ENCODE measurements at places on chromosomes 4 and X.

GRCh38 chrX:101417190-101417589, 9.2 kb downstream of the HNRNPH2 start:
- DNase-seq: no peak

GRCh38 chr4:95141361-95141760, 383.6 kb downstream of the BMPR1B start:
- no peak for DNase-seq

DNA sequence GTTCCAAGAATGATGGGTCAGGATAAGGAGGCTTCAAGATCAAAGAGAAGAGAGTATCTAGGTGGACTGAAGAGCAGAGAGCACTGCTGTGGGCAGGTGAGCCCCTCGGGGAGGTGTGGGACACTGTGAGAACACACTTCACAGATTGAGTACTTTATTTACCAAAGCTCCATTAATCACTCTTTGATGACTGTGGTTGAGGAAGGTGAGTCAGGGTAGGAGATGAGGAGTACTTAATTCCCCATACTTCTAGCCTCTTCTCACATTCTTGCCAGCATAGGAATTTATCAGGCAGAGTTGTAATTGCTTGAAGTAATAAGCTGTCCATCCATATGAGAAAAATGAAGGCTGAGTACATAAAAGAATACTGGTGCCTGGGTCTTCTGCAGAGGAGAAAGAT, 375.3 kb downstream of the PCDH10 start:
- DNase-seq: no peak

DNA sequence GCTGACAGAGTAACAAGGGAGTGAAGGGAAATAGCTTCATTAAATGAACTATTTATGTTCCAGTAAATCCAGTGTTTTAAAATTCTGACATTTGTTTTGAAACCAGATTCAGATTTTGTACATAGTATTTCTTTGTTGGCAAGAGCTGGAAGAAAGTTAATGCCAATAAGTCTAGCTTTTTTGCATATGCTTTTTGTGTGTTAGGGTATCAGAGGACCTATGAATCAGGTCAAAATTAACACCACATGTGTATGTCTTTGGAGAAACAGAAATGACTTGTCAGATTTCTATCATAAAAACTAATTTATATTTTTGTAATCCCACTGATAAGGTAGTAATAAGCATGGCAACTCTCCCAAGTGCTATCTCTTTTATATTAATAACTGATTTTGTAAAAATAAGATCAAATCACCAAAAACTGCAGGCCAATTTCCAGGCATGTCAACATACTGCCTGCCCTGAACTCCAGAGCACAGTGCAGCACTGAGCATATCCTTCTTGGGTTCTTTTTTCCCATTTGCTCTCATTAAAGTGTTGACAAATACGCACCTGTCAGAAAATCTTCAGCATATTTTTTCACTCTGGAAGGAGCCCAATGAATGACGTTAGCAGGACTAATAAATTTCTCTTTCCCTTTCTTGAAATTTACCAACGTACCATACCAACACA, 65.5 kb downstream of the SH3RF1 start:
- no peak for DNase-seq

DNA sequence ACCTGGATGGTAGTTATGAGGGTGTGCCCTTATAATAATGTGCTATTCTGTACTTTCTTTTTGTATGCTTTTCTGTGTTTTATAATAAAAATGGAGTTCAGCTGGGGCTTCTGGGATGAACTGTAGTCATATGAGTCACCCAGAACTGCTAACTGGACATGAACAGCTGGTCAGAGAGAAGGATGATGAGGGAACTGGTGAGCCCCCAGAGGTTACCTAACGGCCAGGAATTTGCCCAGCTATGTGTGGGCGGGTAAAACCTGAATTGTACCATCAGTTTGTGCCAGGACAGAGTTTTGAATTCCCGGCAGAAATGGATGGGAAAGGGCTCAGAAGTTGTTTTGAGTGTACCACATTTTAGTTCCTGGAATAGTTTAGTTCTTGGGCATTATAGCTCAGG, 138.0 kb upstream of the USP9X start:
- DNase-seq: no peak

DNA sequence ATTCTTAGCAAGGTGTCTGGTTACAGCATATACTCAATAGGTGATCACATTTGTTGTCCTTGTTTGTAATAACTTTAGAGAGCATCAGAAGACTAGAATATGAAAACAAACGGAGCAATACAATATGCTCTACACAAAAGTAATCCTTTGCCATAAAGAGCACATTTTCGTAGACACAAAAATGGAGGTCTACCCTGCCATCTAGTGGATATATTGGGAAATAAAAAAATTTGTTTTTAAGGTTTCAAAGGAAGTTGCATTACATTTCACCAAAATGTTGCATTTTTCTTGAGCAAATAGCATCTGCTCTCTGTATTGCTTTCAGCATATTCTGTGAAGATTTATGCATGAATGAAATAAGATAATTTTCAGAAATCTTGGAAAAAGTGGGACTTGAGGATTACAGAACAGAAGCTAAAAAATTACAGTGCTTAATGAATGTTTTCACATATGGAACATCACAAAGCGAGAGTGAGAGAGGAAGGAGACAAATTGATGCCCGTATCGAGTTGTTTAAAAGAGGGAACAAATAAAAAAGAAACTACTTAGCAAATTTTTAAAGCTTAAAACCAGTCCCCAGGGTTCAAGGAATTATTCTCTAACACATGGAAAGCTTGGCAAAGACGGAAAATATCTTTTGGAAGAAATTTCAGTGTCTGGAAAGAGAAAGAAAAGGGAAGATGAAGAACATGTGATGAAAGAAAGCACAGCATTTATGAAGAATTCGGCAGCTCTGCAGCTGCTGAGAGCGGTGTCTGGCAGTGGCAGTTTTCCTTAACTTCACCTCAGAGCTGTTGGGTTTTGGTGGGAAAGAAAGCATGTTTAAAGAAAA, 390.1 kb downstream of the ANKRD50 start:
- DNase-seq: no peak

GRCh38 chrX:135431886-135432285, 10.1 kb downstream of the SMIM10L2A start:
- no peak for DNase-seq

DNA sequence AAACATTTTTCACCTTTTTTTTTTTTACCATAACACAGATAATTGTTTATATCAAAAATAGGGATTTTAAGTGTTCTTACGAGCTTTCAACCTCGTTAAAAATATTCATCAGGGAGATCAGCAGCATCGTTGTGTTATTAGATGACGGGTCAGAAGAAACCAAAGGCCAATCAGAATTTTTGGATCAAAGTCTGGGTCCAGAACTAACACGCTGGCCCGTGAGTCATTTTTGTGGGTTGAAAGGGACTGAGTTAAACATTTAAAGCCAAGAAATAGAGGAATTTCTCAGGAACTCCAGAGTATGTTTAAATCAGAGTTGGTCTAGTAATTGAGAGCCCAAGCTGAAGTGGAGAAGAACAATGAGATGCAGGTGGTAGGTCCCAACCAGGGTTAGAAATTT, 170.8 kb downstream of the TLL1 start:
- DNase-seq: no peak

DNA sequence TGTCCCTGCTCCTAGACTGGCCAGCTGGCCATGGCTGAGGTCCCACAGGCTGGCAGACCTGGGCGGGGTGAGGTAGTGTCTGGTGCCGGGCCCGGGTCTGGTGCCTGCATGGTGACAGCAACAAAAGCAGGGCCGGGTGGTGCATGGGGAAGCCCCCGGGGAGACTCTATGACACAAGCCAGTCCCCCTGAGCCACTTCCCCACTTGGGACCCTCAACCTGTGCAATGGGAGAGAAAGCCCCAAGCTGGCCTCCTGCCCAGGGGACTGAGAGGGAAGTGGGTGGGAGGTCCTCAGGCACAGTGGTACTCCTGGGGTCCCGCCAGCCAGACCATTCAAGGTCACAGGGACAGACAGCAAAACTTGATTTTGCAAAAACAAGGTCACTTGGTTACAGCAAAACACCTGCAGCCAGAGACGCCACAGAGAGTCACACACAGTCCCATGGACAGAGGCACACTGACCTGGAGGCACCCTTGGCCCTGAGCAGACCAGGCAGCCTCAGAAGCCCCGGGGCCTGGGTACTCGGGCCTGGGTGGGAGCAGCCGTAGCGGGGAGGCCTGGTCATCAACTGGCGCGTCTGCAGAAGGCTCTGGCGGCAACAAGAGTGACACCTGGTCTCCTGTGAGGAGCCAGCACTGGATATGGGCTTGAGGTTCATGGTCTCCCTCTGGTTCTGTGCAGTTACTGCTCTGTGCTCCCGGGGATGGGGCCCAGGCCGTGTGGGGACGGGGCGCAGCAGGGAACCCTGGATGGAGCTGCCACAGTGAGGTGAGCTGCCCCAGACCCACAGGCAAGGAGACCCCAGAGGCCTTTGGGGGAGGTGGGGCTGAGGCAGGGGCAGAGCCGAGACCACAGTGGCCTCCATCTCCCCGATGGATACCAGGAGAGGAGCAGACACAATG, 60.6 kb downstream of the HTRA3 start:
- no peak for DNase-seq

- no peak for DNase-seq
Observed at GRCh38 chr4:40990236-40990898, 224.0 kb downstream of the APBB2 start.

GRCh38 chr4:116925900-116926457, 159.4 kb downstream of the TRAM1L1 start:
- DNase-seq: no peak

- DNase-seq: no peak
Observed at GRCh38 chr4:143251779-143252178, 67.1 kb downstream of the USP38 start.

DNA sequence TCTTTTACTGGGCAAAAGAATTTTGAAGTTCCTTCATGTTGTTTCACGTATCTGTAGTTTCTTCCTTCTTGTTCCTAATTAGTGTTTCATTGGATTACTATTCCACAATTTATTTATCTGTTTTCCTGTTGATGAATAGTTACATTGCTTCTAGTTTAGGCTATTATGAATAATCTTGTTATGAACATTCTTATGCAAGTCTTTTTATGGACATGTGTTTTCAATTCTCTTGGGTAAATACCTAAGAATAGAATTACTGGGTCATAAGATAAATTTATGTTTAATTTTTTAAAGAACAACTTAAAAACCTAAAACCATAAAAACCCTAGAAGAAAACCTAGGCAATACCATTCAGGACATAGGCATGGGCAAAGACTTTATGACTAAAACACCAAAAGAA, 70.9 kb upstream of the RXFP1 start:
- DNase-seq: no peak

GRCh38 chr4:94457692-94458106, 6.0 kb downstream of the PDLIM5 start:
- DNase-seq: no peak

DNA sequence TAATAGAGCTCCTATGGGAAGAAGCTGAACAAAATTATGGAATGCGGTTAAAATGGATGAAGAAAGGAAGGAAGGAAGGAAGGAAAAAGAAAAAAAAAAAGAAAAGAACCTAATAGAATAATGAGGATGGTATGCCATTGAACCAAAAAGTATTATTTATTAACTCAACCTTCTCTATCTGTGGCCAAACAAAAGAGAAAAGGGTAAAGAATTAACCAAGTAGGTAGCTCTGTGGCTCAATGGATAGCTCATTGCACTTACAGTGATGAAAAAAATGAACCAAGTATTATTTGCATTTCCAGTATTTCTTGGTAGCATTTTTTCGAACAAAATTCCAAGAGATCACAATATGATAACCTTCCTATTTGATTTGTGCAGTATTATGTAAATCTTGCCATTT, 56.9 kb upstream of the SLC39A8 start:
- no peak for DNase-seq

DNA sequence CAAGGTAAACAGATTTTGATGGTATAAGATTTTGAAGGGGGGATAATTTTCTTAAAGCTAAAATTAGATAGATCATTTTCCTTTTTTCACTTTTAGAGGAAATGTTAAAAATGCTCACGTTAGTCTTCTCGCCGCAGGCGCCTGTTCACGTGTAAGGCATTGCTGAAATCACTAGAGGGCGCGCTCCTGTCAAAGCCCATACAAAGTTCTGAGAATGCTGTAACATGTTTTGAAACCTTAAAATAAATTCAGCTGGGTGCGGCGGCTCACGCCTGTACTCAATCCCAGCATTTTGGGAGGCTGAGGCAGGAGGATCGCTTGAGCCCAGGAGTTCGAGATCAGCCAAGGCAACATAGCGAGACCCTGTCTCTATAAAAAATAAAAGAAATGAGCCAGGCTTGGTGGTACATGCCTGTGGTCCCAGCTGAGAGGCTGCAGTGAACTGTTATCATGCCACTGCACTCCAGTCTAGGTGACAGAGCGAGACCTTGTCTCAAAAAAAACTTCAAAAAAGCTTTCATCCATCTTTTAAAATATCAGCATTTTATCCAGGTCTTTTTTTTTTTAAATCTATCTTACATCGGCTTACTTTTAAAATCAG, 138.0 kb downstream of the RBMX2 start:
- DNase-seq: no peak

DNA sequence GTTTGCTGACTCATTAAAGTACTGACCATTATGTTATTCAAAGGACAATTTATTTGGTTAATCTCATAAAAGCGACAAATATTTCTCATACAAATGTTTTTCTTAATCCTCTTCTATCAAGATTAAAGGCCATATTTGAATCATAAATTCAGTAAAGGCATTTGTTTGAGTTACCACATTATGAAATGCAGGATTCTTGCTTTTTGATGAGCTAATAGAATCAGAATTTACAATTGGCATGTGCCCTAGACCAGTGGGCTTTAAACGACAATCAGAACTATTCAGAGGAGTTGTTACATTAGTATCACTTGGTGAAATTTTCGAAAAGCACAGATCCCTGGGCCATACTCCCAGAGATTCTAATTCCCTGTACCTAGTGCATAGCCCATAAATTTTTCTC, 55.3 kb downstream of the KLHL4 start:
- DNase-seq: no peak

- no peak for DNase-seq
Observed at GRCh38 chr4:58209551-58209950, 1099.4 kb upstream of the IGFBP7 start.

- DNase-seq: no peak
Observed at GRCh38 chr4:124694946-124695598, 17.5 kb downstream of the ANKRD50 start.

DNA sequence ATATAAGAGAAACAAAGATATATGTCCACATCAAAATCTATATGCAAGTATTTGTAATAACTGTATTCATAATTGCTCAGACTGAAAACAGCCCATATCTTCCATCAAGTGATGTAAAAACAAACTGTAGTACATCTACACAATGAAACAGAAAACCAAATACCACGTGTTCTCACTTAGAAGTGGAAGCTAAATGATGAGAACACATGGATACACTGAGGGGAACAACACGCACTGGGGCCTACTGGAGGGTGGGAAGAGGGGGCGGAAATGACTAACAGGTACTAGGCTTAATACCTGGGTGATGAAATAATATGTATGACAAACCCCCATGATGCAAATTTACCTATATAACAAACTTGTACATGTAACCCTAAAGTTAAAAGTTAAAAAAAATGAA, 42.7 kb downstream of the UBA6 start:
- no peak for DNase-seq
